ENCODE measurements at places on chromosomes 7 and 10.

- no peak for DNase-seq
These were observed 59.7 kb upstream of the NEBL start for GRCh38 chr10:20956843-20957242.

DNA sequence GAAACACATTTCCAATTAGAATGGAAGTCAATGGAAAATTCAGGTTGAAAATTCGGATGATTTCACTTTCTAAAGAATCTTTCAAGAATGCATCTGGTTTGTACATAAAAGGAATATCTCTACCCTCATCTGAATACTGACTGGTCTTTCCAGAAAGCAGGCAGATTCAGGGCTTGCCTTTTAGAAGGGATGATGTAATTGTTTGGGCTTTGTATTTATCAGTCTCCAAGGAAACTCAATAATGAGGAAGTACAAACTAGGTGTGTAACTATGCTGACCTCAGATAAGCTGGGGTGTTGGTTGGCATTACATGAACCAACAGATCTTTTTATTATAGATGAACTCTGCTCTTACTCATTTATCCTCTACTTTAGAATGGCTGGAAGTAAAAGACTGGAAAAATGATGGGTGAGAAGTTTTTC lies 24.1 kb downstream of the PDLIM1 start:
- peak; percentile 31 for DNase-seq

DNA sequence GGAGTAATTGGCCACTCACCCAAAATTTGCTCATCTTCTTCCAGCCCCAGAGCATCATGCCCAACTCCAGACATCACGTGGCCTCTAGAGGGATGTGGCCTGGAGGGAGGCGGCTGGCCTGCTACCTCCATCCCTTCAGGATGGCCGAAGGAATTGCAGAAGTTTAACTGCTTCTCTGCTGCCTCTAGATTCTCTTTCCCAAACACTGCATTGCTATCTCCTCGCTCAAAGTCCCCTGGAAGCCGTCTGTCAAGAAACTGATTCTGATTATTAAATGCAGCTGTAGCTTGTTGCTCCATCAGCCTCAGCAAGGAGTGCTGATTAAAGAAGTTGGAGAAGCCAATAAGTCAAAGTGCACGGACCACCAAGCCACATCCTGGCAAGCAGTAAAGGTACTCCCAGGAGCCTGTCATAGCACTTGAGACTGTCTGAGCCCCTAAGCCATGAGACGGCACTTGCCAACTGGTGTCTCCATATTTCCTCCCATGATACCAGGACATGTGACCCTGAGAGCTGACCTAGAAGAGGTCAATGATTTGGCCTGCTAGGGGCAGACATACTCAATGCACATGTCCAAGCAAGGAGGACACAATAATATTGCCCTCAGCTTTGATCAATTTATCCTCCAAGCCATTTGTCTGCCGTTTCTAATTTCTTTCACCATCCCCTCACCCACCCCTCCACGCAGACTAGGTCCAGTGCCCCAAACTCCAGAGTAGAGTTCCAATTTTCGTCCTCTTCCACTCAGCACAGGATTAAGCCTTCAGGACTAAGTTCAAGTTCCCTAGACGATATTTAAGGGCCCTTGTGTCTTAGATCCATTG lies 84.2 kb downstream of the TBXAS1 start:
- no peak for DNase-seq

- no peak for DNase-seq
These were observed 5.9 kb upstream of the HTR5A start for GRCh38 chr7:155064186-155064585.

DNA sequence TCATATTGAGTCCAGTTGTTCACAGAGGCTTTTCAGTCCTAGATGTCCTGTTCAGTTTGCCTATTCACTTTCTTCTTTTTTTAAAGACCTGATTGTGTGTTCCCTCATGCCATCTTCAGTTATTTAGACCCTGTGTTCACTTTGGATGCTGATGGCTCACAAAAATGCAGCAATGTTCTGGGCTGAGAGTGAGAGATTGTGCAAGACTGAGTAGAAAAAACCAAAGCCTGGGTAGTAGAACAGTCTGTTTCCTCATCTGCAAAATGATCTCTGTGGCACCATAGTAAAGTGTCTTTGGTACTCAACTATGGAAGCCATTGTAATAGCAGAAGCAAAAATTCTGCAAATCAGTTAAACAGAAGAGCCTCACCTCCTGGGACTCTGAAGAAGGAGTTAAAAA lies 43.2 kb downstream of the AKR1B1 start:
- DNase-seq = no peak

DNA sequence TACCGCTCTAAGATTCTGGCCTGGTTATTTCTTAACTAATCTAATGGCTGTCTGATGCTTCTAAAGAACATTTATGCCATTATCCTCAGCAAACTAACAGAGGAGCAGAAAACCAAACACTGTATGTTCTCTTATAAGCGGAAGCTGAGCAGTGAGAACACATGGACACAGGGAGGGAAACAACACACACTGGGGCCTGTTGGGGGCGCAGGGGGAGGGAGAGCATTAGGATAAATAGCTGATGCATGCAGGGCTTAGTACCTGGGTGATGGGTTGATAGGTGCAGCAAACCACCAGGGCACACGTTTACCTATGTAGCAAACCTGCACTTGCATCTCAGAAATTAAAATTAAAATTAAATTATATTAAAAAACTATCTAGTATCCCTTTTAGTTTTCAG lies 853.5 kb downstream of the GATA3 start:
- DNase-seq = no peak

DNA sequence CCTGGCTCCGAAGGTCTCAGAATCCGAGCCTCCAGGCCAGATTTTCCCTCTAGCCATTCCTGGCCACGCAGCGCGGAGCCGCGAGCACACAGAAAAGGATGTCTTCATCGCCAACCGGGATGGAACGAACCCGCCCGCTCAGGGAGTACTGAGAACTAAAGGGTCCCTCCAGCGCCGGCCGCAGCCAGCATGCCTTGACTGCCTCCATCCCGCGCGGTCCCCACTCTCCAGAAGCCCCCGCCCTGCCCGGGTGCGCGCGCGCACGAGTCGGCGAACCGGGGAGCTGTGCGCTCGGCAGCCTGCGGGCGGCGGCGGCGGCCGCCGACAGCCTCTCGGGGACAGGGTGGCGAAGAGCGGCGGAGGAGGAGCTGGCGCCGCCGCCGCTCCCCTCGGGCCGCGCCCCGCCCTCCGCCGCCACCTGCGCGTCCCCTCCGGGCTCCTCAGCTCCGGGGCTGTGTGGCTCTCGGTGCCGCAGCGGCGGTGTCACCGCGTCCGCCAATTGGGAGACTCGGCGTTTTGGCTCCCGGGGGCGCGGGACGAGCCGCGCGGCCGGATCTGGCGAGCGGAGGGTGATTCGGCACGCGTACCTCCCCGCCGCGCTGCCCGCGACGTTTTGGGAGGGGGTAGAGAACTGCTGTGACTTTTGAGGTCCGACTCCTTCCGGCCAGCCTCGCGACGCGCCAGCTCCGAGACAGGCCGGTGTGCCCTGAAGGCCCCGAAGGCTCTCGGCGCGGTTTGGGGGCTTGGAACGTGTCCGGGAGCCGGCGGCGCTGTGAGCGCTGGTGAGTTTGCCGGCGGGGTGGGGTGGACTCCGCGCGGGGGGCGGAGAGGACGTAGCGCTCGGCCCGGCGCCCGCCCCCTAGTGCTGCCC lies 453 bp upstream of the GALNT17 start:
- DNase-seq = no peak

DNA sequence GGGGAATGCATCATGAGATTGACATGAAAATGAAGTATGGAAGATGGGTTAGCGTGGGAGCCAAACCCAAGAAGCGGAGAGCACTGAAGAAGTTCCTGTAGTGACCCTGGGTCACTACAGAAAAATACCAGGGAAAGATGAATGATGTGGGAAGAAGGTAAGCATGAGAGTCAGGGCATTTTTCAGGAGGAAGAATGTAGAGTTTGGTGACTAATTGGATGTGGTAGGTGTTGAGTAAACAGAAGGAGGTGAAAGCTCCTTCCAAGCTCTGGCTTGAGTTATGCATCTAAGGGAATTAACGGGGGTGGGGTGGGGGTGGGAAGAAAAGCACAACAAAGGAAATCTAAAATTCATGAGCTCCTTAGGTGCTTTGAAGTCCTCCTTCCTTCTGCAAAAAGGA lies 238.1 kb upstream of the AOAH start:
- DNase-seq = no peak

DNA sequence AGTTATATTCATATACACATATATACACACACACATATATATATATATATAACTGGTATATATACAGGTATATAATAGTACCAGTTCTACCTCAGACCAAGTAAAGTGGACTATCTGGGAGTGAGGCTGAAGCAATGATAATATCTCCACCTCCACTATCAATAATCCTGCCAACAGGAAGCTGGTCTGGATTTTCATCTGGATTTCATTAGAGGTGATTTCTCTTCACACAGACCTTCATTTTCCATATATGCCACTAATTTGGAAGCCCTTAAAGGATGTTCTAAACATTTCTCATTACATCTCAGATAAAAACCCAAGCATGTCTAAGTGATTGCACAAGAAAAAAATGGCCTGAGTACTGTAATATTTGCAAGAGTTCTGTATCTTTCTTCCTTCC lies 1.7 kb upstream of the SLC35B4 start:
- no peak for DNase-seq

DNA sequence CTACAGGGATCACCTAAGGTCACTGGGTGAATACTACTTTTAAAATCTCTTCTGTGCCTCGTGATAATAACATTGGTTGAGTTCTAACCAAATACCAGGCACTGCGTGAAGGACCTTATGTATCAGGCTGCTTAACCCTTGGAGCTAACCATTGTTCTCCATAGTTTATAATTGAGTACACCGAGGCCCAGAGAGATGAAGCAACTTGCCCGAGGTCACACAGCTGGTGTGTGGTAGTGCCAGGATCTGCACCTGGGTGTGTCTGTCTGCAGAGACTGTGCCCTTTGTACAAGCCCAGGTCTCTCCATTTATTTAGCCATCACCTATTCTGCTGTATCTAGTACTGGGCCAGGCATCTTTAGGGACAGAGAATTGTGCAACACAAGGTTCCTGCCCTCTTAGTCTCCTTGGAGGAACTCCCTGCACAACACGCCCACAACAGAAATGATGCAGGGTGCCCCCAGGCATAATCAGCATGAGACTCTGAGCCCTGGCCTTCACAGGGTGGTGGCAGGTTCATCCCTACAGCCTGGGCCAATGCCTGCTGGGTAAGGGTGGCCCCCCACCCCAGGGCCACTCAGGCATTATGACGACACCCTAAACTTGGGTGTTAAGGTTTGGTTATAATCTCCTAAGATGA lies 31.5 kb downstream of the UNC5B start:
- no peak for DNase-seq

DNA sequence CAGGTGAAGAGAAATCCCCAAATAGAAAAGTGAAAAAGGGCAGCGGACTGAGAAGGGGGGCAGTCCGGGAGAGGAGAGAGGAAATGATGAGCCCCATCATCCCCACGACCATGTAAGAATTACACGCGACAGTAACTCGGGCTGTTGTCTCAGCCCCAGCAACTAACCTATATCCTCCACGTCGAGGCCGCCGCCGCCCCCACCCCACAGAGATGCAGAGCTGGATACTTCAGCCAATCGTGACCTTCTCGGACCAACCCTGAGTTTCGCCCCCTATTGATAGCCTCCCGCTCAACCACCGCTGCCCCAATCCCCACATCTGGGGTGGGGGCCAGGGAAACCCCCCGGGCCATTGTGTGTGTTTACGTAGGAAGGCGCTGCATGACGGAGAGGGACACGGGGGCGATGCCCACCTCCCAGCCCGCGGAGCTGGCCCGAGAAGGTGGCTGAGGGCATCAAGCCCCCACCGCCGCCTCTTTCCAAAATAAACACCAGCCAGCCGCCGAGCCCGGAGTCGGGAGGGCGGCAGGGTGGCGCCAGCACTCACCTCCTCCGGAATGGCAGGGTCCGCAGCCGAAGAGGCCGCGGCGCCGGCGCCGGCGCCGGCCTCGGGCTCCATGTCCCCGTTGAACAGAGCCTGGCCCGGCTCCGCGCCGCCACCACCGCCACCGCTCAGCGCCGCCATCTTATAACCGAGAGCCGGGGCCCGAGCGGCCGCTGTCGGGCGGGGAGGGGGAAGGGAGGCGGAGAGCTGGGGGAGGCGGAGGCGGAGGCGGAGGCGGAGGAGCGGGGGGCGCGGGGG lies 509 bp downstream of the BRAF start:
- peak; percentile 61 for DNase-seq

DNA sequence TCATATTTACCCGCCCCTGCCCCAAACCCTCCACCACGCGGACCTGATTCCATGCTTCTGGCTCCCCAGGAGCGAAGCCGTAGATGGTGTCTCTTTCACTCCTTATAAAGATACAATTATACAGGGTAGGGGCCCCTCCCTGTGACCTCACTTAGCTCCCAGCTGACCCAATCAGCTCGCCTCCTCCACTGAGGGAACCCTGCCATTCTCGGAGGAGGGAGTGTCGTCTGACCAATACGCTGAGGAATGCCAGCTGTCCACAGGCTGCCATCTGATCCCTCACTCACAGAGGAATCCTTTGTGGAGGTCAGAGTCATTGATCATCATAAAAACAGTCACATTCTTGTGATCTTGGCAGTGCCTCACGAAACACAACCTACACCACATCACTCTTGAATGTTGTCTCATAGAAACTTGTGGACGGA lies 67.5 kb upstream of the INSIG1 start:
- no peak for DNase-seq

DNA sequence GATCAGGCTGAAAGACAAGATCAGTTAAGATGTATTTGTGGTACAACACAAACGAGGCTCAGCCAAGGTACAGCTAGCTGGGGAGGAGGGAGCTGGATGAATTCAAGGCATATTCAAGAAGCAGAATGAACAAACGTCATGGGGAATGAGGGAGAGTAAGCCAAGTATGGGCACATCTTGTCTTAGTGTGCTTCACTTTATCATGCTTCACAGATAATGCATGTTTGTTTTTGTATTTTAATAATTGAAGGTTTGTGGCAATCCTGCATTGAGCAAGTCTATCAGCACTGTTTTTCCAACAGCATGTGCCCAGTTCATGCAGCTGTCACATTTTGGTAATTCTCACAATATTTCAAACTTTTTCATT lies 135.4 kb downstream of the HIBADH start:
- DNase-seq = no peak

GRCh38 chr10:8061274-8062211 lies 7.1 kb downstream of the GATA3 start:
- DNase-seq = no peak

DNA sequence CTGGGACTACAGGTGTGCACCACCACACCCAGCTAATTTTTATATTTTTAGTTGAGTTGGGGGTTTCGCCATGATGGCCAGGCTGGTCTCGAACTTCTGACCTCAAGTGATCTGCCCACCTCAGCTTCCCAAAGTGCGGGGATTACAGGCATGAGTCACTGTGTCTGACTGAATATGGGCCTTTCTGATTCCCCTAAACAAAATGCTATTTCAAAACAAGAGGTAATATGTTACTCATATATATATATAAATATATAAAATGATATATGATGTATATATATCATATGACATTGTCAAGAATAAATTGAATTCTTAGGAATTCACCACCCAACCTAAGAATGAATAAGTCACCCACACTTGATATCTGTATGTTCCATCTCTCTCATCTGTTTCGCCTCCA lies 12.8 kb upstream of the TIAL1 start:
- DNase-seq = no peak

DNA sequence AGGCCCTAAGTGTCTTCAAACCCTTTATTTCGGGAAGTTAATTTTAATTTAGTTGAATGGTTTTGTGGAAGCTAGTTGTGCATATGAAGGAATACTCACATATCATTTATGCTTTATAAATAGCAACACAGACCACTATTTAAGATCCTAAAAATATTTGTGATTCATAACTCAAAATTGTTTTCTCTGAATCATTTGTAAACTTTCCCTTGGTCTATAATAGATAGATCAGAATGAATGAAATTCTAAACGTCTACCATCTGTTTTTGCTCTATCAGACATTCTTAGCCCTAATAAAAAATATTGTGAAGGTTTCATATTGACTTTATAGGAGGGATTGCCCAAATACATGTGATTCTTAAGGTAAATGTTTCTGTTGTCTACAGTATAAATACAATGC lies 43.5 kb downstream of the LOXL4 start:
- DNase-seq = no peak

All from GM19239 (cell line).